MG63 (cell line): ENCODE measurements at places on chromosomes 2 and 18.

DNA sequence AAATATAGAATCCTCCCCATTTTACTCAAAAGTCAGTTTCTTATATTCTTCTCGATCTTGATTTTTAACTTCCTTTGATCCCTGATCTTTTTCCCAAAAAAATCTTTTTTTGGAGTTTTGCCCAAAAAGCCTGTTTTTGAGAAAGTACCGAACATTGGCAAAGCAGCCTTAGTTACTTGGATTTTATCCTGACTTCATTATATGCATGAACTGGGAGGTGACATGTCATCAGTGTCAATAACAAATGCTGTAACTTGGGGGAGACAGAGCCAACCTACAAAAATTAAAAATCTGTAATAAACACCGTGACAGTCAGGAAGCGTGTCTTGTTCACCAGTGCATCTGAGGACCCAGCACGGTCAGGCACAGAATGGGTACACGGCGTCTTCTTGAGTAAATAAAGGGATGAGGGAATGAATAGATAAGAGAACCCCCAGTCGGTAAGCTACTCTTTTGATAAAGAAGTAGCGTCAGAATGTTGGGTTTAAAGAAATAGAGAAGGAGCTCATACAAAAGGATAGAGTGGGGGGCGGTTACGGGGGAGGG lies 24.9 kb downstream of the TRAPPC12 start:
- DNase-seq = no peak

DNA sequence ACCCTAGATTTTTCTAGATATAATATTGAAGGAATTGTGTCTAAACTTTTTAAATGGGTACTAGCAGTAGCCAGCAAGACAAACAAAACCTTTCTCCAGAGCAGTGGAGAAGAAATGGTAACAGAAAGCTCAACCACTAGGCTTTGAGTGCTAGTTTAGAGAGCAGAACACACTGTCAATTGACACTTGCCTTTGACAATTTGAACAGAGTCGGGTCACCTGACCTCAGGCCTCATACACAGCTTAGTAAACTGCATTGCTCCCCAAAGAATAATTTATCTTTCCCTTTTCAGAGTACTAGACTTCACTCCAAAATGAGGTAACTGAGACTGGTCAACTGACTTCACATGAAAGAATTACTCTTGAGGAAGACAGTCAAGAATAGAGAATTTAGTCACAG lies 48.6 kb downstream of the FIGN start:
- DNase-seq = no peak

- no peak for DNase-seq
Measured at GRCh38 chr2:231720292-231720986, 12.1 kb downstream of the PTMA start.

DNA sequence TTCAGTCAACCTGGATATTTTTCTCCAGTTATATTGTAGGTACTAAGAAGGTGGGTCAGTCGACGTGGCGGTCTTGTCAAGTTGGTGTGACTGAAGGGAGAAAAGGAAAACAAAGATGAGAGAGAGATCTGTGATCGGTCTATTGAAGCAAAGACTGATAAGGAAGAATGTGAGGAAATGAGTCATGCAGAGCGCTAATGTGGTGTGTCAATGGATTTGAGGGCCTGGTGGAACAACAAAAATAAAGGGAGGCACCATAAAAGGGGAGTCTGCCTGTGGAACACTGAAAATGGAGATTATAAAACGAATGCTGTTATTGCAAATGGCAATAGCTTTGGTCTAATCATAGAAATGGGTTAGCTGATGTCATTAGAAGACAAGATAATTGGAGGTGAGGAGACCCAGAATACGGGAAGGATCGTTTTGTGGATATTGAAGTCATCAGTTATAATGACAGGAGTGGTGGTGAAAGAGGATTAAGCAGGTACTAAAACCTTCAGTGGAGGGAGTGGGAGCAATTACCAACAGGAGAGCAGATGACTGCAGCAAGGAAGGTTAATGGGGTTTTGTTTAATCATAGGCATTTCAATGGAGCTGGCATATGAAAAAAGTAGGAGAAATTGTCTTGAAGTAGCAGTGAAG lies 599.1 kb upstream of the FSHR start:
- no peak for DNase-seq
